Left renal pelvis (tissue), 4 donors: ENCODE measurements at places on chromosomes 7 and 10.
A peak's percentile ranks its signal among the peaks of the same experiment; 100 is the strongest.

DNA sequence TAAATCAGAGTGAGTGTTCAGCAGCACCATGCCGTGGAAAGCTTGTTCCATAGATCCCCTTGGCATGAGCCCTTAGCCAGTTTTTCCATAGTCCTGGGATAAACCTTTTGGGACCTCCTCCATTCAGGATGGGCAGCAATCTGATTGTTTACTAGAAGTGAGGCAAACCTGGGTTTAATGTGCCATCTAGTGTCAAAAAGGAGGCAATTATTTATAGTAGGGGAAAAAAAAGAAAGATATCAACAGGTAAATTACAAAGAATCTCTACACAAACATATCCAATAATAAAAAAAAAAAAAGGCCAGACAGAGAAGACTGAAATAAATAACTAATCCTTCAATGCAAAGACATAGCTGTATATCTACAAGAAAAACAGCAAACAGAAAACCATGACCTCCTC, 229.0 kb upstream of the STK17A start:
- no peak for DNase-seq

DNA sequence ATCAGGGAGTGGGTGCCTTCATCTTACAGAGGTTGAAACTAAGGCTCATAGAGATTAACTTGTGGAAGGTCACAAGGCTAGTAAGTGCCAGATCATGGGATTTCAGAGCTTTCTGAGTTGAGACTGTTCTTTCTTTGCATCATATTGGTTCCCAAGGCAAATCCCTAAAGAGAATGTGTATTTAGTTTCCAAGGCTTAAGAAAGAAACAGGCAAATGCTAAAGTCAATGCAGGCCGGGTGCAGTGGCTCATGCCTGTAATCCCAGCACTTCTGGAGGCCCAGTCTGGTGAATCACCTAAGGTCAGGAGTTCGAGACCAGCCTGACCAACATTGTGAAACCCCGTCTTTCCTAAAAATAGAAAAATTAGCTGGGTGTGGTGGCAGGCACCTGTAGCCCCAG, 19.8 kb downstream of the CDK1 start:
- no peak for DNase-seq

- DNase-seq: no peak
Measured at GRCh38 chr7:132430861-132431822, 145.1 kb downstream of the PLXNA4 start.

- no peak for DNase-seq
Measured at GRCh38 chr10:75208181-75208580, 2.4 kb upstream of the VDAC2 start.

DNA sequence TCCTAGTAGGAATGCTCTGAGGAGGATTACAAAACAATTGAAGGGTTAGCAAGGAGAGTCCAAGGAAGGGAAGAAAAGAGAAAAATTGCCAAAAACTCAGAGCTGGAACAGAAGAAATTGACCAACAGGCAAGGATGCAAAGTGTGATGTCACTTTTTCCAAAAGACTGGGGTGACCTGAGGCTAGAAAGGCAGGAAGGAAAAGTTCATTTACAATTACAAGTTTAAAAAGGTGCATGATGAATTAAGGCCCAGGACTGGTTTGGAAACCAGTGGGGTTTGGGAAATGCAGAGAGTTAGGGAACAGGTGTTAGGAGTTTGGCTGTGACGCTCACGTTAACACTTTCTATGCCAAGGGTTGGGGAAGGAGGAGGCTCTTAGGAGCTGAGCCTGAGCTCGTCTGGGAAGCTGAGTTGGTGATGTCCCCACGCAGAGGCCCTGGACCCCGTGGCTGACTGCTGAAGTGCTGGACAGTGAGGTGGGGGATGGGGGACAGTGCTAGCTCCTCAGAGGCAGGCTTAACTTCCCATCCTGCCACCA, 92.6 kb upstream of the PODXL start:
- DNase-seq: no peak

- DNase-seq: no peak
Measured at GRCh38 chr7:140176122-140176701, 571 bp downstream of the KDM7A start.

DNA sequence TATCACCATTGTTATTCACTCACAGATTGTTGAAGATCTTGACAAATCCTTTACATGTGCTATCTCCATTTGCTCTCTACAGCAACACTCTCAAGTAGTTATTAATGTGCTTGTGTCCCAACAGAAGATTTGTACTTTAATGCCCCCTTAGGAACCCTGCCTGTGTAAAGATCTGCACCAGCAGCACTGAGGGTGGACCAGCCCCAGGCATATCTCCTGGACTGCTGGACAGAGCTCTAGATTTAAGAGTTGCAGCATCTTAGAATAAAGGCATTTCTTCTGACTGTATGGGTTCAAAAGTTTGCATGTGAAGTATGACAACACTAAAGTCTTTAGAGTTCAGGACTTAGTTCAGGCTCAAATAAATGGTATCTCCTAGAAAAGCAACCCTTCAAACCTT, 94.7 kb downstream of the RNF133 start:
- no peak for DNase-seq

GRCh38 chr7:143205560-143206293, 16.1 kb upstream of the TAS2R40 start:
- DNase-seq: no peak

GRCh38 chr7:24656608-24657007, 83.4 kb downstream of the PALS2 start:
- no peak for DNase-seq

- no peak for DNase-seq
Measured at GRCh38 chr7:132568962-132569361, 7.3 kb downstream of the PLXNA4 start.

DNA sequence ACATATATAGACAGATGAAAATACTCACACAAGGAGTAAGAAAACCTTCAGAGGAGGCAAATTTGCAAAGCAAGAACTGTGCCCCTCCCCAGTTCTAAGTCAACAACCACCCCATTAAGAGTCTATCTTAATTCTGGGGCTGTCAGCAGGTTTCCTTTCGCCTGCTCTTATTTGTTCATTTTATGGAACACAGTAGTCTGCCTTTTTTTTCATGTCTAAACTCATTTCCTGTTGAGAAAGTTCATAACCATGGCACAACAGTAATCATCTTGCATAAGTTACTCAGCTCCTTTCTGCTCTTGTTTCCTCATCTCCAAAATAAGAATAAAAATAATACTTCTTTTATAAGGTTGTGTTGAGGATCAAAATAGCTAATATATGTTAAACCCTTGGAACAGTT, 25.8 kb upstream of the AMPH start:
- no peak for DNase-seq

DNA sequence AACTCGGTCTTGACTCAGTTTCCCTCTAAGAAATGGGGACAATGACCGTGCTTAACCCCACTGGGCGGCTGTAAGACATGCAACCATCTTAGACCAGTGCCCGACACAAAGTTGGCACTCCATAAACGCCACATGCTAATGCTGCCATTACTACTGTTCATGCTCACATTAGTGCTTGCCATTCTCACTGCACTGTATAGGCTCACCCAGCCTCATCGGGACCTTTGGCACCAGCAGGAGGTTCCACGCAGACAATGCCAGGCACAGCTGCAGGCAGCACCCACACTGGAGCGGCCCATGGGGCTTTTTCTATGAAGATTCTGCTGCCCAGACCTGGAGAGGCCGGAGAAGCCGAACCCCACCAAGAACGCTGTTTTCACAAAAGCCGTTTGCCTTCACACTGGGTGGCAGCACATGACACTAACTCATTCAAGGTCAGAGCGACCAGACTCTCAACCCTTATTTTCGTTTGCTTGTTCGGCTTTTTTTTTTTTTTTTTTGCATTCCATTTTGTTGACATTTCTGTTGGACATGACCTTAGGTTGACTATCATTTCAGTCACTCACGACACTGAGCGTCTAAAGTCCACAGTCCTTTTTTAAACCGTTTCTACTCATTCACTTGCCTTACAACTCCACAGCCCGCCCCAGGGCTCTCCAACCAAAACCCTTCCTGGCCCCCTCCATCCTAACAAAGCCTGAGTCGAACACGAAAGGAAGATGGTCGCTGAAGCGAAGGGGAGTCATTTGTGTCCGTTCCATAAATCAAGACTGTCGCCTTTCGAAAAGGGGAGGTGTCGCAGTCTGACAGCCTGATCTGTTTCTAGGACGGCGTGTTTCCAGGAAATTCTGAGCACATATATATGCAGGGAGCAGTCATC, 124.4 kb upstream of the RNF32 start:
- peak; percentile 27 for DNase-seq

DNA sequence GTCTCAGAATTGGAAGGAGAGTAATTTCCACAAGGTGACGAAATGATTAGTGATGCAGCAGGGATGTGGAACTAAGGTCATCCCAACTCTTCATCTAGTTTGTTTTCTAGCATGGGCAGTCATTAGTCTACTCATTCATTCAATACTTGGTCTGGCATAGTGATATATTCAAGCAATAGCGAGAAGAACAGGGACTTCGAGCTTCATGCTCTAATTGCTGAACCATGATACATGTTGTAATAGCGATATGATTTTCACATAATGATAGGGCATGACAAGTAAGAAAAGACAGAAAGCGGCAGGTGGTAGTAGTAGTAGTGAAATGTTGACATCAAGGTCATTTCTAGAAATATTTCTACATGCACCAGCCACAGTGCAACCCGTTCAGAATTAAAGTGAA, 652.1 kb downstream of the PHTF2 start:
- DNase-seq: no peak

DNA sequence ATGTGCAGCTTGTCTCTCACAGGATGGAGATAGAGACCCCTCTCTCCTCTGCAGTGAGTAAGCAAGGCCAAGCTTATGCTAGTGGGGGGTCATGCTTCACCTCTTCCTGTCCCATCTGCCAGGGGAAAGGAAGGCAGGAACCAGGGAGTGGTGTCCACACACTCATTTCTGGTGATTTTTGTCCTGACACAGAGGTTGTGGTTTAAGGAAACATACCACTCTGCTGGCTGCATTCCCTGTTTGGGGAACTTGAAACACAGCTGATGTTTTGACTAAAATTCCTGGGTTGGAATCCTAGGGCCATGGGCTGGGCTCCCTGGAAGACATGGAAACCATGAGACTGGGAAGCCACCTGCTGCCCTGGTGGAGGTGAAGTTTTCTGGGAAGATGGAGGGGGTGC, 21.4 kb downstream of the C10orf120 start:
- DNase-seq: no peak

- no peak for DNase-seq
Measured at GRCh38 chr10:70779088-70779487, 6.1 kb downstream of the TBATA start.

DNA sequence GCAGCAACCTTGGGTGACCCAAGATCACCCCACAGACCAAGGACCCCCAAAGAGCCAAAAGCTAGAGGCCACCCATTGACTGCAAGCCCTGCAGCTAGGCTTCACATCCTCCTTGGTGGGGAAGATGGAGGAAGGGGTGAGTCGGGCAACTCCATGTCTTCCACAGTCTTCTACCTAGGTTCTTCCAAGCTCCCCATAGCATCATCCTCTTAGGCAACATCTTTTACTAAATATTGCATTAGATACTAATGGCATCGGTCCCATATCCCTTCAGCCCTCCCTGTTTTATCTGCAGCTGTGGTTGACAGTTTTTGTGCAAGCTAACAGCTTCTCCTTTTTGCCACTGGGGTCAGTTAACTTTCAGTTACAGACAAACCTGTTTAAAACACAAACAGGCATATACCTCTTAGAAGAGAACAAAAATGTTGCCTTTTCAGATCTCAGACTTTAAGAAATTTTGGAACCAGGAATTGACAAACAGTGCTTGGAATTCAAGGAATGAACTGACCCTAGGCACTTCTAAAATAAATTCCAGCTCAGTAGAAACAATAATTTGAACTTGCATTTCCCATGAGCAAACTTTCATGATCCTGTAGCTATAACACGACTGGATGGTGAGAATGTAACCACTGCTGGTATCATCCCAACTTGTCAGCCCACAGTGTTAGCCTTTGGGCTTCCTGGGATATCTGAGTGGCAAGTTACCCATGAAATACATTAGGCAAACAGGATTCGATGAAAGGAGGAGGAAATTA, 33.9 kb upstream of the MSMB start:
- DNase-seq: no peak

- no peak for DNase-seq
Measured at GRCh38 chr10:89390476-89391225, 1.8 kb upstream of the IFIT1 start.

- DNase-seq: no peak
Measured at GRCh38 chr7:99789441-99790070, 5.6 kb upstream of the CYP3A4 start.

DNA sequence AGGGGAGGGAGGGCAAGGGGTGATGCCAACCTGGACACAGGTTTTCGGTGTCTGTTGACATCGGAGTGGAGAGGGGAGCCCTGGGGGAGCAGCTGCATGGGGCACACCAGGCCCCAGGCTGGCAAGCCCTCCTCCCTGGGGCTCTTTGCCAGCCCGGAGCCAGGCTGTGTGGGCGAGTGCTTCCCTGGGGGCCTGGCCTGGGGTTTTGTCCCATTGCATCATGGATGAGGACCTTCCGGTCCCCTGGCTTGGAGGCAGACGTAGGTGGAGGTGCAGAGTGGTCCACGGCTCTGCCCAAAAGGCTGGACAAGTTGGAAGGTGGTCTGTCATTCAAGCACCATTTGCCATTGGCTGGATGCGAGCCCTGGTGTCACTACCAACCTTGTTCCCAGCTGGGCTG, 34.8 kb downstream of the ZMIZ1 start:
- no peak for DNase-seq

- DNase-seq: no peak
Measured at GRCh38 chr7:40192036-40192435, 57.2 kb downstream of the SUGCT start.

- no peak for DNase-seq
Measured at GRCh38 chr10:34341473-34341872, 473.6 kb downstream of the PARD3 start.

- no peak for DNase-seq
Measured at GRCh38 chr7:122588621-122589020, 110.3 kb downstream of the RNF133 start.

- DNase-seq: no peak
Measured at GRCh38 chr10:61024856-61025201, 80.8 kb upstream of the RHOBTB1 start.

DNA sequence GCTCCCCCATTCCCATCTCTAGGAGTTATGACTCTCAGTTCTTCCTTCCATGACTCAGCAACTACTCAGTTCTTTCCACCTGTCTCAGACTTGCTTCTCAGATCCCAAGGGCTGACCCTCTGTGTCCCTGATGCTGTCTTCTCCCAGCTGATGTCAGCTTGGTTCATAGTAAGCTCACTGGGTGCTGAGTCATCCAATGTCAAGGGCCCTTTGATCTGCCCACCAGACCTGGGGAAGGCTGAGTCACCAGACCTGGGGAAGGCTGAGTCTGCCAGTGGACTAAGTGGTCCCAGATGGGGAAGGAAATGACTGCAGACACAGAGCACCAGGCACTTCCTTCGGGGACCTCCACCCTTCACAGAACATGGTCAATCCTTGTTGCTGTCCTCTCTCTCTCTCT, 76.1 kb upstream of the ZEB1 start:
- DNase-seq: no peak

- no peak for DNase-seq
Measured at GRCh38 chr10:49758249-49758930, 3.7 kb downstream of the OGDHL start.

- no peak for DNase-seq
Measured at GRCh38 chr7:121824276-121824675, 48.7 kb upstream of the PTPRZ1 start.

GRCh38 chr10:4519658-4520402, 306.2 kb upstream of the AKR1E2 start:
- no peak for DNase-seq
